ENCODE measurements at places on chromosomes 16 and 17.

GRCh38 chr16:65271996-65272395 lies 150.1 kb upstream of the CDH11 start:
- DNase-seq, result no peak

GRCh38 chr16:19844945-19845641 lies 39.6 kb downstream of the GPRC5B start:
- DNase-seq, result no peak

GRCh38 chr16:78597809-78598570 lies 498.5 kb downstream of the WWOX start:
- no peak for DNase-seq

- DNase-seq, result no peak
Observed at GRCh38 chr17:3678095-3678820, 9.6 kb downstream of the EMC6 start.

DNA sequence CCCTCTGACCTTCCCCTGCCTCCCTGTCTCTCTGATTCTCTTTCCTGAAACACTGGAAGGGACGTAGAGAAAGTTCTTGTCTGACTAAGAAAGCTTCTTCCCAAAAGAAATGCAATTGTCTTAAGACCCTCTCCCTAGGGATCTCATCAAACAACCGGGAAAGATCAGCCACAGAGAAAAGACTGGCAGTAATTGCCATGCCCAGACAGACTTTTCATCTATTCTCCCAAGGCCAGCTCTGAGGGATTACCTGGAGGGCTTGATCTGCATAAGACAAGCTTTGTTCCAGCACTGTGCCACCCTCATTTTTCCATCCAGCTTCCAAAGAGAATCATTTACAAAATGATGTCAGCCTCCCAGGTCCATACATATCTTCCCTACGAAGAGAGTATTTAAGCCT lies 38.8 kb upstream of the HS3ST3A1 start:
- DNase-seq, result no peak

DNA sequence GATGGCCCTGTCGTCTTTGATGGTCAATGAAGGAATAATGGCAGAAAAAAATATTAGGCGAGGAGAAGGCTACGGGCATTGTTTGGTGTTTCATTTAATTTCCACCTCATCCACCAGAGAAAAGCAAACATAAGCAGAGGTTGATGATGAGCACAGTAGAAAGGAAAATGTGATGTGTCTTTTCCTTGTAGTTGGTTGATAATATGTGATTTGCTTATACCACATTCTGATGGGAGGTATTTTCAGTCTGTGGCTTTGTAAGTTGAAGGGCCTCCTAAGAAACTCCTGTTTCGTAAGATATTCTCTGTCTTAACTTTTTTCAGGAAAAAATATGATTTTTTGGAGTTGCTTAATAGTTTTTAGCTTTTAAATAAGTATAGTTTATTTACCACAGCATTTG lies 215.7 kb downstream of the PRKCA start:
- DNase-seq, result no peak

DNA sequence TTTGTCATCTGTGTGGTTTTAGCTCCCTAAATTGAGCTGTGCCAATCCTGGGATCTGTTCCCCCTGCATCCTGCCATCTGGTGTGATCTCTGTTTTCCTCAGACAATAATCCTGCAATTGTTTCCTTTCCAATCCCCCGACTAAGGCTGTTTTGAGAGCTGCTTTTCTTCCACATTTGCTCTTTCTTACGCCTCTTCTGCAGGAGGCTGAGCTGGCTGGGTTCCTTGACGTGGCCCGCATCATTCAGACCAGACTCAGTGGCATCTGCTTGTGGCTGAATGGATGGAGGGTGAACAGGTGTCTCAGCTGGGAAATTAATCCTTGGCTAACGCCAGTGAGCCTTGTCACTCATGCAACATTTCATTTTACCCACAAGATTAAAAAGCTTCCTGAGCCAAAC lies 9.8 kb upstream of the MED9 start:
- DNase-seq, result no peak

DNA sequence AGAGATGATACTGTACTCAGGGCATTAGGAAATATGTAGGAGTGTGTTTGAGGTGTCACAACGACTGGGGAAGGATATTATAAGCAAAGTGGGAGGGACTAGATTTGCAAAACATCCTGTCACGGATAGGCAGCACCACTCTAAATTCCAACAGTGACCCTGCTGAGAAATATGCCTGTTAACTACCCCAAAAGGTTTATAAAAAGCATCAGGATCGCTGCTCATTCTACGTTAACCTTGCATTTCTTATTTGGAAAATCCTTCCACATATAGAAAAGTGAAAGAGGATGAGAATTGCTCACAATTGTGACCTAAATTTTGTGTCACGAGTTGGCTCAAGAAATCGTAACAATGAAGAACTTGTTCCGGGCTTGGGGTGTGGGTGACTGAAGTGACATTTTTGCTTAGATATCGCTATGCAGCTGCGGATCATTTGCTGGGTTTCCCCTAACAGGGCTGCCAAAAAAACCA lies 51.6 kb downstream of the N4BP1 start:
- no peak for DNase-seq

GRCh38 chr17:80468781-80469493 lies 7.5 kb downstream of the NPTX1 start:
- no peak for DNase-seq

DNA sequence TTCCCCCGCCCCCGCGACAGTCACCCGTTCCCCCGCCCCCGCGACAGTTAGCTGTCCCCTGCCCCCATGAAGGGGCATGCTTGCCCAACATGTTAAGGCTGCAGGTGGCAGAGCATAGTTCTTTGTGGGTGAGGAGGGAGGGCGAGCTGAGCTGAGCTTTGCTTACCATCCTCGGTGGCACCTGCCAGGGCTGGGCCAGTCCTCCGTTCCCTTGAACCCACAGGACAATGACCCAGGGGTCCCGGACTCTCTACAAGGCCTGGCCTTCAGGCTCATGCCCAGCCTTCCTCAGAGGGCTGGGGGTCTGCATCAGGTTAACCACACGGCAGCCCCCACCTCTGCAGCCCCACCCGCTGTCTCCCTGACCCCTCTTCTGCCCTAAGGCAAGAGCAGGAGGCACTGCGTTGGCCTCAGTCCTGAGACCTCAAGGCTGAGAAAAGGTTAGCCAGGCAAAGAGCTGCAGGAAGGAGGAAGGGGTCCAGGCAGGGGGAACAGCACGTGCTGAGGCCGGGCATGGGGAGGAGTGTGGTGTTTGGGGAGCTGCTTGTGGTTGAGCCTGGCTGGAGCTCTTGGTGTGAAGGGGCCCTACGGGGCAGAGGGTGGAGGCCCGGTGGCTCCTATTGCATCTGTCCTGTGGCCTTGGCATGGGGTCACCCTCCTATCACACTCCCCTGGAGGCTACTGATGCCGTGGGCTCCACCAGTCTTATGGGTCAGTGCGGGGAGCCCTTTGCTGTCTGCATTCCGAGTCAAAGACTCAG lies 11.4 kb upstream of the DOC2B start:
- no peak for DNase-seq

DNA sequence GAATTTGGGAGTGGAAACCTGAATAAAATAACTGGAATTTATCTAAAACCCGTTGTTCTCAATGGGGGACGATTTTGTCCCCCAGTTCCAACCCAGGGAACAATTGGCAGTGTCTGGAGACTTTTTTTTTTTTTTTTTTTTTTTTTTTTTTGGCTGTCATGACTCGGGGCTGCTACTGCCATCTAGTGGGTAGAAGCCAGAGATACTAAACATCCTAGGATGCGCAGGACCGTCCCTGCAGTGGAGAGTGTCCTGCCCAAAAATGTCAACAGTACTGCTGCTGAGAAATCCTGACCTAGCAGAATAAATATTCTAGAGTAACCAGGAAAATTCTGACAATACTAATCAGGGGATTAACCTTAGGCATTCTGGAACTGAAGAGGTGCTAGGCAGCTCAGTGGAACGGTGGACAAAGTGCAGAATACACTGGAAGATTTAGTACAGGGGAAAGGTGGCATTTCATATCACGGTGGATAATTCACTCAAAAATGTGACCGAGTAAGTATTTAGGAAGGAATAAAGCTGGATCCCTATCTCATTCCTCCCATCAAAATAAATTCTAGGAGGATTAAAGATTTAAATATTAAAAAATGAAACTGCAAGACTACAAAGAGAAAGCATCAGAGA lies 107.6 kb downstream of the SPECC1 start:
- DNase-seq, result peak; percentile 12

- no peak for DNase-seq
Observed at GRCh38 chr17:32722733-32723132, 154.2 kb downstream of the MYO1D start.

- DNase-seq, result no peak
Observed at GRCh38 chr17:53191878-53192277, 630.8 kb upstream of the KIF2B start.

- DNase-seq, result no peak
Observed at GRCh38 chr16:85858984-85859817, 39.8 kb upstream of the IRF8 start.

GRCh38 chr17:6240001-6240400 lies 169.8 kb downstream of the WSCD1 start:
- DNase-seq, result no peak

DNA sequence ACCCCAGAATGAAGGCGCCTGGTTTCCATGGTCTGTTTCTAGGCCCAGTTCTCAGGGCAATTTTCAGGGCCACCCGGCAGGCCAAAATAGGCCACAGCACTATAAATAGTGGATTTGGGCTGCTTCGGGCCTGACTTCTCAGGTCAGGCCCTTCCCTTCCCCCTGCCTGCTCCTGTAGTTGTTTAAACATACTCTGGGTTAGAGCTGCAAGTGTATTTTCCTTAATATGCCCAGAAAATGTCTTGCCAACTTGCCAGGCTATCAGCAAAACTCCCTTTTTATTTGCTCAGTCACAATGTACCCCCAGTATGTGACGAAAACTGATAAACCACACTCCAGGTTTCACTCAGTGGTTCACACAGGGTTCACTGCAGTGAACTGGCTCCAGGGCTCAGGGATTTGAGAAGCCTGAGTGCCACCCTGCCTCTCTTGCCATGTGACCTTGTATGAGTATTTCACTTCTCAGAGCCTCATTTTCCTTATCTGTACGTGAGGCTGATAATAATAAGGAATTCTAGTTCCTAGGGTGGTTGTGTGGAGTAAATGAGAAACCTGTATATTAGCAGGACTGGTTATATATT lies 76.5 kb downstream of the GPRC5B start:
- no peak for DNase-seq

DNA sequence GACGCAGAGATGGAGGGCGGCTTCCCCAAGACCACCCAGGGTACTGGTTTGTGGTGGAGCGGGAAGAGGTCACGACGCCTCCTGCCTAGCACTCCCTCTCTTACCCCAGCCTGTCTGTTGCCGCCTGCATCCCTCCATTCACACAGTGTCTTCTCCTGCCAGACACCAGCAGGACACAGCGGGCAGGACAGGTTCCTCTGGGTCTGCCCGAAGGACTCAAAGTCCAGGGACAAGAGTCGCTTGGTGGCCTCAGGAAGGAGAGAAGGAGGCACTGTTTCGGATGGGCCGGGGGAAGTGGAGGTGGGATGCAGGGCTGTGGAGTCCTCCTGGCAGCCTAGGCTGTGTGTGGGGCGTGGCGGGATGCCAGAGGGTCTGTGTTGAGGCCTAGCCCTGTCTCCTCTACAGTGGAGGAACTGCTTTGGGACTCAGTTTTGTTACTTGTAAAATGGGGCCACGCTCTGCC lies 19.6 kb upstream of the TNS4 start:
- DNase-seq, result no peak

GRCh38 chr16:83338941-83339340 lies 468.8 kb upstream of the HSBP1 start:
- no peak for DNase-seq

GRCh38 chr17:17613708-17614114 lies 22.2 kb upstream of the PEMT start:
- no peak for DNase-seq

GRCh38 chr17:43027091-43028032 lies 2.3 kb downstream of the RND2 start:
- no peak for DNase-seq

DNA sequence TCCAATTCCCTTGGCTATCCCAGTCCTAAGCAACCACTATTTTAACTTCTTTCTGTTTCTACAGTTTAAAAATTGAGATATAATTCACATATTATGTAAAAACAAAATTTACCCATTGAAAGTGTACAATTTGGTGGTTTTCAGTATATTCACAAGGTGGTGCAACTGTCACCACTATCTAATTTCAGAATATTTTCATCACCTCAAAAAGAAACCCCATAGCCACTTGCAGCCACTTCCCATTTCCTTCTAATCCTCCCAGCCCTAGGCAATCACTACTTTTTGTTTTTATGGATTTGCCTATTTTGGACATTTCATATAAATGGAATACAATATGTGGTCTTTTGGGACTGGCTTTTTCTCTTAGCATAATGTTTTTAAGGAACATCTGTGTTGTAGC lies 36.1 kb upstream of the NACA2 start:
- DNase-seq, result no peak

DNA sequence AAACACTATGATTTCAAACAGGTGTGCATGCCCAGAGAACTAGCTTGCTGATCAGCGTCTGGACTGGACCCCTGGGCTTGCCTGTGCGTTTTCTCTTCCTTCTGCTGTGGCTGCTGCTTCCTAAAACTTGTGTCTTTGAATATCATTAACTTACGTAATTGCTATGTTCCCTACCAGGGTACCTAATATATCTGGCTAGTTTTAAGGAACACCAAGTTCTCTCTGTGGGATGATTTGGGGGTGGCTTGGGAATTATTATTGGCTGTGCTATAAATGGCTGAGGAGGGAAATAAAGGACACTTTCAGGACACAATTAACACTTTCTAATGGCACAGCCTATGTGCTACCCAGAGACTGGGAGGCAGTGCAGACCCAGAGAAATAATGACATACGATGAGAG lies 606.0 kb upstream of the RBFOX1 start:
- no peak for DNase-seq

DNA sequence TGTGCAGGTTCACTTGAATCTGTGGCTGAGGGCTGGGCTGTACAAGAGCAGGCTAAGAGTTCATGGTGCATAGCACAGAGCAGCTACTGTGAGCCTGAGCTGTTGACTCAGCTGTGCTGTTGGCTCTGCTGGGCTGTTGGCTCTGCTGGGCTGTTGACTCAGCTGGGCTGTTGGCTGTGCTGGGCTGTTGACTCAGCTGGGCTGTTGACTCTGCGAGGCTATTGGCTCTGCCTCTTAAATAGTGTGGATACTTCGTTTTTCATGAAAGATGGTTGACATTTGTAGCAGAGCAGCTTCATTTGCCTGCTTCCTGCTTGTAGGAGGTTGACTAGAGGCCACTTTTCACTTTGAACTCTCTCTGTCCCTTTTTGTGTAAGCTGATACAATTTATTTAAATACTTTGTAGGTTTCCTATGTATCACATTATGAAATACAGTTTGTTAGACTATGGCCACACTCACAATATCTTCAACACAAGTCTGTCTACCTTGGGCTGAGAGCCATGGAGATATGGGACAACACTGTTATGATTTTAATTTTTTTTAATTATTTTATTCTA lies 40.3 kb upstream of the CCNF start:
- DNase-seq, result no peak

GRCh38 chr16:54070789-54071343 lies 215.7 kb downstream of the IRX3 start:
- DNase-seq, result no peak

GRCh38 chr16:5176505-5176904 lies 78.9 kb upstream of the EEF2KMT start:
- no peak for DNase-seq

- no peak for DNase-seq
Observed at GRCh38 chr17:78318843-78319242, 41.0 kb downstream of the SOCS3 start.

Measured in T-helper 22 cell (primary cell).